ENCODE measurements at places on chromosomes 2 and 18.

- no peak for DNase-seq
These were observed 28.8 kb downstream of the APCDD1 start for GRCh38 chr18:10482985-10483949.

- no peak for DNase-seq
These were observed 122.9 kb upstream of the ACVR1C start for GRCh38 chr2:157751462-157752058.

DNA sequence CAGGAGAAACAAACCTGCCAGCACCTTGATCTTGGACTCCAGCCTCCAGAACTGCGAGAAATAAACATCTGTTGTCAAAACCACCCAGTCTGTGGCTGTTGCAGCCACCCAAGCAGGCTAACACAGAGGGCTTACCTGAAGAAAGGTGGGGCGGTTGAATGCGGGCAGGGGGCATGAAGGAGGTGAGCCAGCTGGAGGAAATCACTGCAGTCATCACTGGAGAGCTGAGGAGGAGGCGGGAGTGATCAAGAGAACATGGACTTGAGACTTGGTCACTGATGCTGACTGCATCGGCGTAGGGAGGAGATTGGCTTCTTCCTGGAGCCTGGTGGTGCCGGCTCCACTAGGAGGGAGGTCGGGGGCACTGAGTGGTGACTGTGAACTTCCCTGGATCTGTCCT is 14.6 kb upstream of the ARMC9 start:
- no peak for DNase-seq

DNA sequence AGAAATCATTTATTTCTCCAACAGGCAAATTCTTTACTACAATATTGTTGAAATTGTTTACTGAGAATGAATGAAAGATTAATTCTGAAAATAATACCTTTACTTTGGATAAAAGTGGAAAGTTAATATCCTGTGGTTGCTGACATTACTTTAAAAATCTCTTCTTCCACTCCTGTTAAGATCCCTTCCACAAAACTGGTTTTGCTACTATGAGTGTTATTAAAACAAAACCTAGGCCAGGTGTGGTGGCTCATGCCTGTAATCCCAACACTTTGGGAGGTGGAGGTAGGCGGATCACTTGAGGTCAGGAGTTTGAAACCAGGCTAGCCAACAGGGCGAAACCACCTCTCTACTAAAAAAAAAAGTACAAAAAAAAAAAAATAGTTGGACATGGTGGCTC is 123.9 kb upstream of the CCDC150 start:
- no peak for DNase-seq

DNA sequence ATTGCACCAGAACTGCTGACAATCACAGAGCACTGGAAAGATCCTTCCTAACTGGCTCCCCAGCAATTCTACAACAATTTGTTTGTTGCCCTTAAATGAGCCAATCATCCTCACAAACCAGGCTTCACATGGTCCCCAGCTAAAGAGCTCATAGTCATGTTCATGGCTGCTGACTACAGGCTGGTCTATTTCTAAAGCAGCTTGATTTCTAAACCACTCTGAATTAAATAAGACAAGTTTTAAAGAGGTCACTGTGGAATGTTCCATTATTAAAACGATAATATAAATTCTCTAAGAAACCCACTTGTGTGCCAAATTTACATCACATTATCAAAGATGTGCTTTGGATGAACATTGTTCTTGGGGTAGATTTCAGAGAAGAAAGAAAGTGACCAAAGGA is 110.7 kb downstream of the COPS8 start:
- DNase-seq = no peak

- DNase-seq = no peak
These were observed 1.9 kb upstream of the OTOS start for GRCh38 chr2:240142256-240142775.

- DNase-seq = no peak
These were observed 7.5 kb upstream of the SP3 start for GRCh38 chr2:173972636-173973035.

DNA sequence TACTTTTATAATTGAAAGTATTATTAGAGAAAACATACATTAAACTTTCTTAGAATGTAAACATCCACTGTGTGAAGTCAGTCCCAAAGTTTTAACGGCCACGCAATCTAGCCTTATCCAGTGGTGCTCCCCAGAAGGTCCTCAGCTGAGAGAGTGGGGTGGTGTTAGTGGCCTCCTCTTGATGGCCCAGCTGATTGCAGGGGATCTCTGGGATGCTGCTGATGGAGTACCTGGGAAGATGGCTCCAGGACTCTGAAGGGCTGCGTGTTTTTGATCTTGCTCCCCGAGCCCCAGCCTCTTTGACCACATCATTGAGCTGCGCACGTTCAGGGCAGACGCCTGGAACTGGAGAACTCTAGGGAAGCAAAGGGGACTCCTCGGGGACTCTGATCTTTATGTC is 181.4 kb downstream of the FAM210A start:
- DNase-seq = peak; percentile 26

- DNase-seq = peak; percentile 53
These were observed 301.1 kb downstream of the MYCN start for GRCh38 chr2:16241166-16242160.

- peak; percentile 82 for DNase-seq
These were observed 25.0 kb downstream of the SERPINB8 start for GRCh38 chr18:63994783-63995399.

DNA sequence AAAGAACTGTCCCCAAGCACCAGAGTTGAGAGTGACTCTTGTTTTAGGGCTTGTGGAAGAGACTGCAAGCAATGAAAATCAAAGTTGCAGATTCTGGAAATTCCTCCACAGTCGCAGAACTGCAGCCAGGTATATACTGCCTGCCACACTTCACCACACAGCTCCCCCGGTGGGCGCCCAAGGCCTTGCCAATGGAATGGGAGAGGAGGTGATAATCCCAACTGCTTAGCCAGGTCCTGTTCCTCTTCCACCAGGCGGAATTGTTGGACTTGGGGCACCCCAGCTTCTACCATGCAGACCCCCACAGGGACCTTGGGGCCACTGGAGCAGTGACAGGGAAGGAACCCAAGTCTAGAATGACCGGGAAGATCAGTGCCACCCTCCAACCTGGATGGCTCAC is 4.8 kb upstream of the PDIA6 start:
- peak; percentile 84 for DNase-seq

- DNase-seq = no peak
These were observed 46.8 kb upstream of the EML6 start for GRCh38 chr2:54676656-54677055.

GRCh38 chr2:188291617-188292347 is at the start of gene GULP1:
Gene GULP1, plus strand, starts transcription at chr2:188291874. Its CDS starts 185,829 bp downstream, at chr2:188477703.
- peak; percentile 91 for DNase-seq

DNA sequence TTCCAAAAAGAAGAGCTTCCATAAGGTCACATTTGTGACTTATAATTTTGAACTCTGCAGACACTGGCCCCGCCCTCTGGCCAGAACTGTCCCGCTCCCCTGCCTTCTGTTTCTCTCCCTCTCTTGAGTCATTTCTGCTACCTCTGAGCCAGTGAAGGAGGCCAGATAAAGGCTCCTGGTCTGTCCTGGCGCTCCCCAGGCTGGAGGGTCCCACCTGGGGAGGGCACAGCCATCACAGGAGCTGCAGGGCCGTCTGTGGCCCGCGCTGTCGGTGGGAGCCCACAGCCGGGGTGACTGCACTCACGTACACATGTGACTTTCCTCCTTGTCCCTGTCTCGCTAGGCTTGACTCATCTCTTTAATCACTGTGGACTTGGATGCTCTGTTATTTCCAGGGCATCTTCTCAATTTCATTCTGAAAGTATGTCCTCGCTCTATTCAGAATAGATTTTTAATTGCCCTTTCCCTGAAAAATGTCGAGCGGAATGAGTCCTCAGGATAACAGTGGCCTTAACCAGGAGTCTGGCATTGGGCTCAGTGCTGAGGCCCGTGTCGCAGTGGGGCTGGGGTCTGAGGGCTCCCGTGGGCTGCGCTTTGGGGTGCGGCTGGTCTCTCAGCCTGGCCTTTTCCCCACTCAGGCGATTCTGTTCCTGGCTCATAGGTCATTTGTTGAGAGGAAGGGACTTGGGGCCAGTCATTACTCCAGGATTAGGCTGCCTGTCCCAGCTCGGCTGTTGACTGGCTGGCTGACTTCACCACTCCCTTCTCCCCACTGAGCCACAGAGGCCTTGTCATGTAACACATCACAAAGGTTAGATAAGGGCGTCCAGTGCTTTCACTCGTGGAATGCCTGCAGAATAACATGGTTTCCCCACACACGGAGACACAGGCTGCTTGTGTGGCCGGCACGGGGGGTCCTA is 34.5 kb downstream of the KLHL29 start:
- DNase-seq = peak; percentile 57

- no peak for DNase-seq
These were observed 55.5 kb upstream of the ANKRD62 start for GRCh38 chr18:12038082-12038638.

- DNase-seq = no peak
These were observed 102.2 kb upstream of the TGFA start for GRCh38 chr2:70655786-70656185.

DNA sequence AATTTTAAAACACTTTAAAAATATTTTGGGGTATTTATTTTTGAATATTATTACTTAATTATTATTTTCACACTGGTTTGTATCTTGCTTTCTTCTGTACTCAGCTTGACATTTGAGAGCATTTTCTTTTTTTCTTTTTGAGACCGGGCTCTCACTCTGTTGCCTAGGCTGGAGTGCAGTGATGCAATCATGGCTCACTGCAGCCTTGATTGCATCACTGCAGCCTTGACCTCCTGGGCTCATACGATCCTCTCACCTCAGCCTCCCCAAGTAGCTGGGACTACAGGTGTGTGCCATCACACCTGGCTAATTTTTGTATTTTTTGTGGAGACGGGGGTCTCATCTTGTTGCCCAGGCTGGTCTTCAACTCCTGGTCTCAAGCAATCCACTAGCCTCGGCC is 79.9 kb upstream of the DLX2 start:
- no peak for DNase-seq

DNA sequence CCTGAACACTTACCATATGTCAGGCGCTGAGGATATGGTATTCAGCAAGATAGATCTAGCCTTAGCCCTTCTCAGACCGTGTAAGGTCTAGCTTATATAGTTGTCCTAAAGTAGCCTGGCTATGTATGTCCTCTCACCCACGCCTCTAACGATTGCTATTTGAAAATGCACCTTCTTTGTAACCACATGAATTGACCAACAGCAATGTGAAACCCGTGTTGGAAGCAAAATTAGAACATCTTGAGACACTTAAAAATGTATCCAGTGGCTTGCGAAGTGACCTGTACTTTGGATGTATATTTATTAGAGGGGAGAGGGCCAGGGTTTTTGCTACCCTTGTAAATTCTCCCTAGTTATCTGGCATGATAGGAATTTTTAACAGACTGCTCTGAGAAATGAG is 860.0 kb upstream of the ZEB2 start:
- DNase-seq = no peak

- DNase-seq = no peak
These were observed 407.5 kb downstream of the RNF144A start for GRCh38 chr2:7324706-7325105.

DNA sequence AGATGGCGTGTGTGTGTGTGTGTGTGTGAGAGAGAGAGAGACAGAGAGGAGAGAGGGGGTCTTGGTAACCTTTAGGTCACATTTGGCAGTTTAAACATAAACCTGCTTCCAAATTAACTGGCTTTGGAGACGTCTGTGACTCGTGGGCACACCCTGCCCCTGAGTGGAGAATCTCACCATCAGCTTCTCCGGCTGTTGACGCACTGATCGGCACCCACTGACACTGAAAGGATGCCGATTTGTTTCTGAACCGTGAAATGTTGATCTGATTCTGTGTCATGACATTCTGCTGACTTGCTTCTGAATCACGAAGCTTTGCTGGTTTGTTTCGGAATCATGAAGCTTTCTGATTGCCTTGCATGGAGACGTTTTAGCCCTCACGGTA is 114.7 kb downstream of the RTP5 start:
- peak; percentile 35 for DNase-seq

DNA sequence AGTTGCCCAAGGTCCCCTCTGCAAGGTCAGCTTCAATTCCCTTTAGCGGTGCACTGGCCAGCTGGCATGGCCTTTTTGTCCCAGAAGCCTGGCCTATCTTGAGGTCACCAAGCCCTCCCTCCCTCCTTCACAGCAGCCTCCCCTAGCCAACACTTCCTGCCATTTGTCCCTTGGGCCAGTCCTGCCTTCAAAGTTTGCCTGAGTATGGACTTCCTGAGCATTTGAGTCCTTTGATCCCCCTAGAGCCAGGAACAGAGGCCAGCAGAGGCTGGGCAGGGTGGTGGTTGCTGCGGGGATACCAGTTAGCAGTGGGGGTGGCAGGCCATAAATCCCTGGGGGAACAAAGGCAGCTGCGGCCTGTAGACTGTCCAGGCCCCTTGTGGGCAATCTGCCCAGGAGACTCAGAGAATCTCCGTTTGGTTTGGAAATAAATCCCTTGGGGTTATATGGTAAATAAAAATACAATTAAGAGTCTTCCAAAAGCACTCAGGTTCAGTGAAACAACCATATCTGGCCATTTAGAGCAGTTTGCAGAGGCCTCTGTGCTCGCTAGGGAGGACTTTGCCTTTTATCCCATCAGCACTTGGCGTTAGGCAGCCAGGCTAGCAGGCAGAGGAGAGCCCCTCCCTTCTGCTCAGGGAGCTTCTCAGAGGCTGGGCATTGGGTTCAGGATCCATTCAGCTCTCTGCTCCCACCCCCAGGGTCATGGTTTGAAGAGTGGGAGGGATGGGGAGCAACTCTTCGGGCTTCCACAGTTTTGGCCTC is 3.1 kb upstream of the HES6 start:
- DNase-seq = no peak

GRCh38 chr2:44596537-44597320 is 235.0 kb downstream of the CAMKMT start:
- no peak for DNase-seq

DNA sequence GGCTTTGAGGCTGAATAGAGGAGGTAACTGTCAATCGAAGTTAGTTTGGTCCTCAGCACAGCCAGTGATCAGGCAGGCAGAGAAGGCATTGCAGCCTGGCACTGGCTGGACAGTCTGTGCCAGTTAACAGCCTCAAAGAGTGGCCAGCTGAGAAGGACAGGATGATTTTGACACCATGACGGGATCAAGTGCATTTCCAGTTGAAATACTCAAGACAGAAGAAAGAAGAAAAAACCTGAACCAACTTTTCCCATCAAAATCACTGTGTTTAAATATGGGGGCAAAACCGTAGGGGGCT is 96.7 kb upstream of the ZCCHC2 start:
- no peak for DNase-seq

DNA sequence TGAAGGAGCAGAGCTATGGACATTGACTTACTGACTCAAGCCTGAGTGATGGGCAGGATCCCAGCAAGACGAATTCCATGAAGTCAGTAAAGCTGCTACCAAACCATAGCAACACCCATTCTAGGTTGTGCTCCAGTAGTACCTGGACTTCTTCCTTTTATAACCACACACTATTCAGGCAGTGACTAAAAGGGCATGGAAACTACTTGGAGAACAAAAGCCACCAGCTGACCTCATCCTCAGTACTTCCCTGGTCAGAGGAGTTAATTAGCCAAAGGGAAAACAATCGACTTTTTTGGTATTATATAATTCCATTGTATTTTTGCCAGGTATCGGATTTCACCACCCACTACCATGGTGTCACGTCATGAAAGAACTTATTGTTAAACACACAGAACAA is 237.1 kb downstream of the TTC32 start:
- no peak for DNase-seq

- no peak for DNase-seq
These were observed 18.0 kb upstream of the FAP start for GRCh38 chr2:162261032-162261945.

All from islet precursor cell (in vitro differentiated cells).